NCI-H460 (cell line): ENCODE measurements at places on chromosomes 3 and 15. TPM values are rescaled to one million over a fixed set of nuclear protein-coding genes. Genes with fewer than 3 reads are reported as not detected.

GRCh38 chr3:90069748-90070147 lies 962.3 kb downstream of the EPHA3 start:
- no peak for DNase-seq

- no peak for DNase-seq
Observed at GRCh38 chr15:60963557-60963956, 265.5 kb downstream of the RORA start.

GRCh38 chr15:91258415-91258759 lies 158.3 kb downstream of the SV2B start:
- no peak for DNase-seq

DNA sequence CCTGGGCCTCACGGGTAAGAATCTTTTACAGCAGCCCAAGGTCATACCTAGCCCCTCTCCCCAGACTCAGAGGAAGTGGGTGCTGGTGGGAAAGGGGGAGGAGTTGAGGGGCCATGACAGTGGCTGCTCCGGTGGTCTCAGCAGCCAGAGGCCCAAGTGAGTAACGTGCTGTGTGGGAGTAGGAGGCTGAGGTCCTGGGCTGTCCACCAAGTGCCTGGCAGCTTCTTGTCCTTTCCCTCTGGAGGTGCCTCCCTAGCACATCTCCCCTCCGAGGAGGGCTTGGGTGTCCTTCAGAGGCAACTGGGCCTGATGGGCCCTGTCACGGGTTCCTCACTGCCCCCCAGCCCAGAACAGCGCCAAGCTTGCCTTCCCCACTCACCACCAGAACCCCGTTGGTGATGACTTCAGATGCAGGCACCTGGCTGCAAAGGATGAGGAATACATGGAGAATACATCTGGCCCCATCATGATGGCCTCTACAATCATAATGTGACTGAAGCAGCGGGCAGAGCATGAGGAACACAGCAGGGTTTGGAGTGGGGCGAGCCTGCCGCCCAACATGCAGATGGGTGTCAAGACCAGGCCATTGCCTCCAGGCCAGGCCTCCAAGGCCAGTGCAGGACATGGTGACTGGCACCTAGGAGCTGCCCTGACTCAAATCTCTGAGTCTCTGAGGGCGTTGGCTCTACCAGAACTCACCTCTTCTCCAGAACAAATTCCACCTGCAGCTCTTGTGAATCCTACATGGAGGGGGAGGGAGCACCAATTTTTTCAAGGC lies 3.3 kb downstream of the PLA2G4F start:
- DNase-seq = no peak

DNA sequence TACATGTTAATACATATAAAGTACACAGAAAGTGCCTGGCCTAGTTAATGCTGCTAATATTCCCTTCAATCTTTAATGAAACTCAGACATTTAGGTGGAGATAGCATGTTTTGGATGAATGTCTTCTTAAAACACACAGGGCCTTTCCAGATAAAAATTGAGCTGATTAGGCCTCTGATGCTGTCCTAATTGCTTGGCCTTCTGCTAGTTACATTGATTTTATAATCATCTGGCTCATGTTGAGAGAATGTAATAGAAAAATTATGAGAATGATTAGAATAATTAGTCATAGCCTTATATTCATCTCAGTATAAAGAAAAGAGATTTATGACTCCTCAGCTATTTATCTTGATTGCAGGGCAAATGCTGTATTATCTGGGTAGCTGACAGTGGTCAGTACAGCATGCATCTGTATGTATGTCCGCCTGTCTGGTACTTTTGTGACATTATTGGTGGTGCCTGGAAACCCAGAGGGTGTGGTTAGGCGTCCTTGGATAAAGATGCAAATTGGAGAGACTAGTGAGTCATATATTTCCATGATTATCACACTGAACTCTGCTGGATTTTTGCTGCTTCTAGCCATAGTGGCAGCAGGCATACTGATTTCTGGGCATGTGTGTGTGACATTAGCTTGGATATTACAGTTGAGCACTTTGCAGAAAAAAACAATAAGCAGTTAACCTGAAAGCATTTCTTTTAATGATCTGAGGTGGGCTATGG lies 120.8 kb downstream of the FEZF2 start:
- no peak for DNase-seq

DNA sequence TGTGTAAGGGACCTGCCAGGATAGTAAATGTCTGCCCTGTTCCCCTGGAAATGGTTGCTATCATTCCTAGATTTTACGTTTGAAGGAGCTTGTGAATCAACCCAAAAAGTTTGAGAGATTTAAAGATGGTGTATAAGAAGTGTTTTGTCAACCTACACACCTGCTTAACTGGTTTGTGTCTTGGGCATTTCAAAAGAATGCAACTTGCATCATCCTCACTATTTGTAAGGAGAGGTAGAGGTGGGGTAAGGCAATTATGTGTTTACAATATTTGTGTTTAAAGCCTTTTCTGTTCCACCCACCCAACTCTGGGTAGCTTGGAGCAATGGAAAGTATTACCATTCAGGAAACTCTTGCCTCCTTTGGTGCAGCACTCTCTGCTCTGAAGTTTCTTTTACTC lies 314.2 kb upstream of the RARB start:
- DNase-seq = no peak

GRCh38 chr15:39801641-39802309 lies 19.1 kb upstream of the FSIP1 start:
- DNase-seq = peak; percentile 31

DNA sequence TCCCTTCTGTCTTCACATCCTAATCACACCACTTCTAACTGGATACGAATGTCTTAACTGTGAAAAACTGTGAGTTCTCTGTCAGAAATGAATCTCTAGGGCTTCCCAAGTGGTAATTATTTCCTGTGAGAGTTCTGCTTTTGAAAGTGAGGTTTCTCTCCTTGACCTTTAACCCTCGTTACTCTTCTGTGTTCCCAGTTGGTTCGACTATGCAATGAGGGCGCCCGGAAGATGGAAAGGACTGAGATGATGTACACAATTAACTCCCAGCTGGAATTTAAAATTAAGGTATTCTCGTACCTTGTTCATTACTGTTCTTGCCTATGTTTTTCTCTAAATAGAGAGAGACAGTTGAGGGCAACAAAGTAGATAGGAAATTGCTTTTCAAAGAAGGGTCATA lies 96.5 kb downstream of the ARHGEF26 start:
- DNase-seq = no peak

DNA sequence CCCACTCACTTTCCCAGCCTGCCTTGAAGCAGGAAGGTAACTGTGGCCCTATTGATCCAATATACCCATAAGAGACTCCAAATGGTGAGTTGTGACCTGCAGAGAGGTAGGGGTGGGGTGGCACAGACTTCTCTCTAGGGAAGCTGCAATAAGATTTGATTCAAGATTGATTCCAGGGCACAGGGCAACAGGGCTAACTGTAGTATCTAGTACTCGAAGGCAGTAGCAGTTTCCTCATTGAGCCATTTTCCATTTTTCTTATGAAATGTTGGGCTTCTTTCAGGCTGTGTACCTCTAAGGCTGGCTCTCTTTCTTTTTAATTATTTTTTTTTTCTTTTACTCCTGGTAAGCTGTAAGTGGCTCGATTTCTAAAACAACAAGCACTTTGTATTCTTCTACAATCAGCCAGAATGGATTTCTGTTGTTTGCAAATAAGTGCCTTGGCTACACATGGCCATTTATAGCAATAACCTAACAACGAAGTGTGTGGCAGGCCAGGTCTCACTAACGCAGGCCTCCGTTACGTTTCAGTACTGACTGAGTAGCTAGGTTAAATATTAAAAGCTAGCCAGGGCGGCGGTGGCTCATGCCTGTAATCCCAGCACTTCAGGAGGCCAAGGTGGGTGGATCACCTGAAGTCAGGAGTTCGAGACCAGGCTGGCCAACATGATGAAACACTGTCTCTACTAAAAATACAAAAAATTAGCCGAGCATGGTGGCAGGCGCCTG lies 19.3 kb downstream of the CCDC12 start:
- DNase-seq = no peak

DNA sequence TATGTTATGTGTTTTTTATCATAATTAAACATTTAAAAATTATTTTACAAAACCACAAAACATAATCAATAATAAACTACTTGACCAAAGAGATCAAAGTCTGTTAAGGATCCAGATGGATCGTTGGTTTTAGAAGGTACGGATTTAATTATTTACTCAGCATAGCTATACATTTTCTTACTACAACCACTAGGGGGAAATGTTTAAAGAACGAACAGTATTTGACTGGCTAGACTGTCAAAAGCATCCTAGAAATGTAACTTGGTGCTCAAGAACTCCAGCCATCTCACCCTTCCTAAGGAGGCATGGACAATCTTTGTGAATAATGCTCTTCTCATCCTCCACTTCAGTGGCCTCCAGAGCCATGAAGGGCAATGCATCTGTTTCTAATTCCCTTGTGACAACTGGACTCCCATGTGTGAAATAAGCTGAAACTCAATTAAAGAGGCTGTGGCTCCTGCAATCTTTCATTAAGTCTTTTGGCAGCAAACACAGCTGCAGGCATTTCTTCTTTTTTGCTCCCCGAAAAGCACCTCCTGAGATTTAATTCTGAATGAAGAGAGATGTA lies 94.7 kb upstream of the TUSC7 start:
- no peak for DNase-seq

DNA sequence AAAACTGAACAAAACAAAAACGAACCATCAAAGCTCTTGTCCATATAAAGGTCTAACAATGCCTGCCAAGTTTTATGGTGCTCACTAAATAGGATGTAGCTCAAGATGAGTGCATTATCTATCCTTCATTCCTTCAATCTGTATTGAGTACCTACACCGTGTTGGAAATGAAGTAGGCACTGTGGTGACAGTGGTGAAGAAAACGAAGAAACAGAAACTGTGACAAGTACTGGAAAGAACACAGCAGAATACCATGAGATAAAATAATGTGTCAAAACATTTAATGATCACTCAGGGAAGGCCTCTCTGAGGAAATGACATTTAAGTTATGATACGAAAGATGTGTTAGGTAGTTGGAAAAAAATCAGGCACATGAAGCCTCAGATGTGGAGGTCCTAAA lies 36.2 kb downstream of the CBLB start:
- DNase-seq = no peak

GRCh38 chr3:132543011-132543739 lies 53.9 kb upstream of the ACKR4 start:
- no peak for DNase-seq

DNA sequence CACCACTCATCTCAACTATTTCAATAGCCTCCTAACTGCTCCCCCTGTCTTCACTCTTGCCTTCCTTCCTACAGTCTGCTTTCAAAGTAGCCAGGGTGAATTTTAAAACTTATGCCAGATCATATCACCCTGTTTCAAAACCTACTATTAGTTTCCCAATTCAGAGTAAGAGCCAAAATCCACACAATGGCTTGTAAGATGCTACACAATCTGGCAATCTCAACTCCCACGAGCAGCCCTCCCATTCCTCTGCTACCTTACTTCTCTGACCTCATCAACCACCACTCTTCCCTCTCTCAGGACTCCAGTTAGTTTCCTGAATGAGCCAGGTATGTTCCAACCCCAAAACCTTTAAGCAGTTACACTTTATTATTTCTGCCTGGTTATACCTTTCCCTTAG lies 62.5 kb downstream of the VPS13C start:
- no peak for DNase-seq

DNA sequence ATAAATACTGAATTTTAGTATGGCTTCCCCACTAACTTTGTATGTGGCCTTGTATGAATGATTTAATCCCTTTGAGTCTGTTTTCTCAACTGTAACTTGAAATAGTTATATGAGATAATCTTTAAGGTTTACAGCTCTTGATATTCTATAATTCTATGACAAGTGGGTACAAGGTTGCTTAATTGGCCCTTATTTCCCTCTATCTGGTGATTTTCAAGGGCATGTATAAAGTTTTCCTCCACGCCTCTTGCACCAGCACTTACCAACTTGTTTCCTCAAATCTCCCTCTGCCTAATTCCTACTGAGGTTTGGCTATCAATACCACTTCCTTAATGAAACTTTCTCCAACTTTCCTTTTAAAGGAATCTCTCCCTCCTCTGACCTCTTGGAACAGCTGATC lies 112.9 kb downstream of the ISL2 start:
- no peak for DNase-seq

GRCh38 chr3:150404023-150404422 lies 4.1 kb upstream of the TSC22D2 start:
- DNase-seq = no peak

- DNase-seq = no peak
Observed at GRCh38 chr15:91710080-91710698, 143.3 kb upstream of the SLCO3A1 start.

Gene ACKR4
- total RNA-seq = 0.07 TPM in 1 of 2 replicates, not detected in the other

Gene BLM
- 9.9 and 10.6 TPM in 2 replicates for total RNA-seq

Gene TM6SF1
- 0.29 and 0.37 TPM in 2 replicates for total RNA-seq

Gene GOLGA8G
- total RNA-seq = not detected in 2 replicates

Gene GNAT1
- not detected in 2 replicates for total RNA-seq

Gene DAPK2
- total RNA-seq = 0.47 and 0.49 TPM in 2 replicates

Gene SLC22A13
- 0.17 and 0.40 TPM in 2 replicates for total RNA-seq

Gene CCK
- not detected in 2 replicates for total RNA-seq

Gene TMC3
- total RNA-seq = 0.02 TPM in 1 of 2 replicates, not detected in the other

Gene NPAP1
- total RNA-seq = not detected in 2 replicates

Gene ACTR8
- 15.1 and 15.2 TPM in 2 replicates for total RNA-seq
